ENCODE measurements at places on chromosomes 11 and 22.

DNA sequence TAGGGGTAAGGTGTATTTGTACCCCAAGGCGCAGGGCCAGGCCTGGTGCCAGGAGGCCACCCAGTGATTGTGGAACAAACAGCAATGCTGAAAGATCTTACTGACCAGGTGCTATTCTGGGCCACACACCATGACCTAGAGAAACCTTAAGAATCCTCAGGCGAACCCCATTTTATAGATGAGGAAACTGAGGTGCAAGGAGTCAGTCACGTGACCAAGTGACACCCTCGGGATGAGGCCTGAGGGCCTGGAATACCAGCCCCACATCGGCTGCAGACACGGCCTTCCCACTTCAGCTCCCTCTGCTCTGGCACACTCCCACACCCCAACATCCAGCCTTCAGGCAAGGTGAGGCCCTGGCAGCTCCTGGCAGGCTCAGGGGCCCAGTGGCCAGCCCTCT lies 13.1 kb downstream of the CABP7 start:
- DNase-seq: no peak

DNA sequence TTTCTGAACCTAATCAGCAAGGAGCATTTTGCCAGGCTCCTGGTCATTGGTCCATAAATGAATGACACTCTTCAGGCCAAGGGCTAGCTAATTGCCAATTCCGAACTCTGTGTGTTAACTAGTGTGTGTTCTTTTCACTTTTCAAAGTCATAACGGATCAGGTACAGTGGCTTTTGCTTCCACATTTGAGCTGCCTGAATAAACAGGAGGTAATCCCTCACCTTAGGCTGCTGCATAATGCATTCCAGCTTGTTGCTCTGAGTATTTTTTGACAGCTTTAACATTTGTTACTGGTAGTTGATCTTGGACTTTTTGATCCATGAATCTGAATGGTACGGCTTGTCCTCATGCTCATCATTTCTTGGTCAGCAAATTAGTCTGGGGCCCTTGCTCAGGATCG lies 485.1 kb downstream of the CNTN5 start:
- DNase-seq: no peak

DNA sequence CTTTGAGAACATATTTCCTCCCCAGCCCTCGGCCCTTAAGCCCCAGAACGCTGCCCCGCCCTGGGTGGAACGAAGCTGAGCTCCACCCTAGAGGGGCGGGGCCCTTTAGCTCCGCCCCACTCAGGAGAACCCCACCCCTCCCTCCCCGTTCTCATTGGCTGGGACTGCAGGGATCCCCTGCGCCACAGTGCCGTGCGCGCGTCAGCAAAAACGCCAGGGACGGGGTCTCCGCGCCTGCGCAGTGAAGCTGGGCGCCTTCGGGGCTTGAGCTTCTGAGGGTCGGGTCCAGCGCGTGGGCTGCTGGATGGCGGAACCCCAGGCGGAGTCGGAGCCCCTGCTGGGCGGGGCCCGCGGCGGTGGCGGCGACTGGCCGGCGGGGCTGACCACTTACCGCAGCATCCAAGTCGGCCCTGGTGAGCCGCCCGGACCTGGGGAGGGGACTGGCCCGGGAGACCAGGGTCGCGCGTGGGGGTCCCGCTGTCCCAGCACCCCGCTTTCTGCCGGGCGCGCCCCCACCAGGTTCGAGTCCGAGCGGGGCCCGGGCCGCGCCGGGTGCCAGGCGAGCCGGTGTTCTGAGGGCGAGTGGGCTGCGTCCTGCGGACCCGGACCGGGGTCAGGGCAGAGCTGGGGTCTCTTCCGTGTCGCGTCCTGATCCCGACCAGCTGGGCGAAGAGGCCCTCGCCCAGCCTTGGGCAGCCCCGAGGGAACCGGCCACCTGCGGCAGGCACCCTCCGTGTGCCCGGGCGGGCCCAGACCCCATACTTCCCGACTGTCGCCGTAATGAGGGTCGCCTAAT lies at the start of gene TPCN2:
Gene TPCN2 (plus strand): TSS at position 239 of the 796 bp plus-strand sequence. CDS start 66 bp downstream, at position 305.
- DNase-seq: peak; percentile 89

GRCh38 chr22:29784451-29785361 lies 17.5 kb downstream of the UQCR10 start:
- DNase-seq: peak; percentile 53

- no peak for DNase-seq
Measured at GRCh38 chr11:58998480-58999290, 59.4 kb downstream of the GLYATL1 start.

GRCh38 chr11:8156877-8157276 lies 11.9 kb downstream of the RIC3 start:
- DNase-seq: no peak

DNA sequence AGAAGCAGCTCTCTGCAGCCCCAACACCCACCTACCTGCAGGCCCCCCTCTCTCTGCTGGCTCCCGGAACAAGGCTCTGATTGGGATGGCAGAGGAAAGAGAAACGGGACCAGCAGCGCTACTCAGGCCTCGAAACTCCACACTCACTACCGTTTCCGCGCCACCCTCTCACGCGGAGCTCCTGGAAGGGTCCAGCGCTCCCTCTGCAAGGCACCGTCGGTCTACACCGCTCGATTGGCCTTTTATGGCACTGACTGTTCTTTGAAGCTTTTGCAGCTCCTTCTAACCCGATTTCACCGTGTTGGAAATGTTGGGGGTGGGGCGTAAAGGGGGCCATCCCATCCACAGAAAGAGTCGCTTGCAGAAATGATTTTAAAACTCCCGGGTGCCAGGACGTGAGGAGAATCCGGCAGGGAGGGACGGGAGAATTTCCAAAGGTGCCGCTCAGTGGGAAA lies 323 bp upstream of the PANX1 start:
- DNase-seq: no peak

- DNase-seq: no peak
Measured at GRCh38 chr22:44317123-44317444, 4.3 kb upstream of the SHISAL1 start.

DNA sequence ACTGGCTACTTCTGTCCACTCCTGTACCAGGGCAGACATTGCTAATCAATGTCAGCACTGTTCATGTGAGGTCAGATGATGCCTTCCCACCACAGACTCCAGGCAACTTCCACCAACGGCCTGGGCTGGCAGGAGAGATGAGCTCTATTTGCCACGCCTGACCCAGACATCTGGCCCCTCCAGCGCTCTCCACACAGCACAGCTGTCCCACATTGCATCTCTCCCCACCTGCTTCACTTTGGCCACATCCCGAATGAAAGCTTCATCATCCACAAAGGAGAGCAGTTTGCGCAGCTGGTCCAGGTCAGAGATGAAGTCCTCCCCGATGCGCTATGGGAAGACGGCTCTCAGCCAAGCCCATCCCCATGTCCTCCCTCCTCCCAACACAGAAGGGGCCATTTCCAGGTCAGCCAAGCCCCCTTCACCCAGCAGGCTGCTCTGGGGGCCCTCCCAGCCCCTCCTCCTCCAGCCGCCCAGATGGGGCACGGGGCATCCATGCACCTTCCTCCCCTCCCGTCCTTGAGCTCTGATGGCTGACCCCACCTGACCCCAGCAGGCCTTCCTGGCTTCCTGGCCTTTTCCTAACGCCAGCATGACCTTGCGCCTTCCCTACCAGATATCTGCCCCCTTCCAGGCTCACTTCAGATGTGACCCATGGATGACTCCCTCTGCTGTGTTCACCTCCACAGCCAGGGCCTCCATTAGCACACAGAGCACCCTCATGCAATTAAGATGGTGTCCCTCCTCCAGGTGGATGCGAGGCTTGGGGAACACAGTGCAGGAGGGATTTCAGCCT lies 7.4 kb downstream of the PYGM start:
- DNase-seq: no peak

- no peak for DNase-seq
Measured at GRCh38 chr11:103542851-103543250, 433.6 kb downstream of the DYNC2H1 start.

- DNase-seq: no peak
Measured at GRCh38 chr11:68392822-68393221, 67.7 kb upstream of the PPP6R3 start.

DNA sequence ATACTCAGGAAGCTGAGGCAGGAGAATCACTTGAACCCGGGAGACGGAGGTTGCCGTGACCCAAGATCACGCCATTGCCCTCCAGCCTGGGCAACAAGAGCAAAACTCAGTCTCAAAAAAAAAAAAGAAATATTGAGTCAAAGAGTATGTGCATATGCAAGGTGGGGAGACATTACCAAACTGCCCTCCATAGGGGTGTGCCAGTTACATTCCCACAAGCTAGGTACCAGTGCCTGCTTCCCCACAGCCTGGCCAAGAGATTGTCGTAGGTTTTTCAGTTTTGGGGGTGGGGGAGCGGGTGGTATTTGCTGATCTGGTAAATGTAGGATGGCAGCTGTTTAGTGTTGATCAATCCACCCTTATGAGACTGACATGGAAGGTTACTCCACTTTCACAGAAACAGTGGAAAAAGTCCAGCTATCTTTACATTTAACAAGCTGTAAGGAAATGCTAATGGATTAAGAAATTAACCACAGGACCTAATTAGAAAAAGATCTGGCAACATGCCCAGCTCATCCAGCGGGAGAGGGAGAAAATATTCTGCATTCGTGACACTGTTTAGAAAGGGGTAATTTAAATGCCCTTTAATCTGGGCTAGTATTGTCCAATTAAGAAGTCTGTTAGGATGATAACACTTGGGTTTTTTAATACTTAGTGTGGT lies 89.4 kb downstream of the PACS1 start:
- no peak for DNase-seq

GRCh38 chr11:65958291-65958690 lies 3.2 kb upstream of the SART1 start:
- DNase-seq: no peak

- peak; percentile 11 for DNase-seq
Measured at GRCh38 chr11:35619855-35620640, 1.8 kb downstream of the FJX1 start.

- no peak for DNase-seq
Measured at GRCh38 chr11:79074547-79074946, 366.3 kb downstream of the TENM4 start.

DNA sequence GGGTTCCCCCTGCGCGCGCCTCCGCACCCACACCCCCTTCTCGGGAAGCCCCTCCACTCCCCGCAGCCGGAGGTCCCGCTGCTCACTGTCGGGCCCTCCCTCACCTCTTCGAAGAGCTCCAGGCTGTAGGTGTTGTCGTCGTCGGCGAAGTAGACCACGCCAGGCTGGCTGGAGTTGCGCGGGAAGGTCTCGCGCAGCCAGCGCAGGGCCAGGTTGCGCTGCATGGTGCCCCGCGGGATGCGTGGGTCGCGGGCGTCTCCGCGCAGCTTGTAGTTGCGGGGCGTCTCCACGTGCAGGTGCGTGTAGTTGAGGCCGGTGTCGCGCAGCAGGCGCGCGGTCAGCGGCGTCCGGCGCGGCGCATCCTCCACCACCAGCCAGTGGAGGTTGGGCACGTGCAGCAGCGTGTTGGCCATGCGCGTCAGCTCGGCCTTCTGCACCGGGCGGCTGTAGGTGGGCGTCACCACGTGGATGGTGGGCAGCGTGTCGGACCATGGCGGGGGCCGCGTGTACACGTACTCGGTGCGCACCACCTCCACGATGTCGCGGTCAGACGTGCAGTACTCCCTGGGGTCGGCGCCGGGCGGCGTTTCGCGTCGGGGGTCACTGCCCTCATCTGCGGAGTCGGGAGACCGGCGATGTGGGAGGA lies 28.3 kb downstream of the B3GAT1 start:
- DNase-seq: no peak

- DNase-seq: no peak
Measured at GRCh38 chr11:96744697-96745096, 354.9 kb downstream of the JRKL start.

GRCh38 chr11:10573556-10573955 lies 5.1 kb upstream of the LYVE1 start:
- no peak for DNase-seq

DNA sequence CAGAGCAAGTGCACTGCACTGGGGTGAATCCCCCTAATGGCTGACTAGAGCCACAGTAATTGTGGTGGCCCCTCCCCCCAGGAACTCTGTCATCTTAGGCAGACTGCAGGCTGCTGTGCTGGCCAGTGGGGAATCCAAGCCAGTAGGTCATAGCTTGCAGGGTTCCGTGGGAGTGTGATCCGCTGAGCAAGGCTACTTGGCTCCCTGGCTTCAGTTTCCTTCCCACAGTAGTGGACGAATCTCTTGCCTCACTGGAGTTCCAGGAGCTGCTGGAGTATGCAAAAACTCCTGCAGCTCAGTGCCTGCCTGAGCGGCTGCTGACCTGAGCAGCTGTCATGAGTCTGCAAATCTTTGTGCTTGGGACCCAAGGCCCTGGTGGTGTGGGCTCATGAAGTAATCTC lies 13.2 kb downstream of the OOSP3 start:
- DNase-seq: no peak

GRCh38 chr11:78957476-78958245 lies 383.0 kb upstream of the NARS2 start:
- DNase-seq: no peak

DNA sequence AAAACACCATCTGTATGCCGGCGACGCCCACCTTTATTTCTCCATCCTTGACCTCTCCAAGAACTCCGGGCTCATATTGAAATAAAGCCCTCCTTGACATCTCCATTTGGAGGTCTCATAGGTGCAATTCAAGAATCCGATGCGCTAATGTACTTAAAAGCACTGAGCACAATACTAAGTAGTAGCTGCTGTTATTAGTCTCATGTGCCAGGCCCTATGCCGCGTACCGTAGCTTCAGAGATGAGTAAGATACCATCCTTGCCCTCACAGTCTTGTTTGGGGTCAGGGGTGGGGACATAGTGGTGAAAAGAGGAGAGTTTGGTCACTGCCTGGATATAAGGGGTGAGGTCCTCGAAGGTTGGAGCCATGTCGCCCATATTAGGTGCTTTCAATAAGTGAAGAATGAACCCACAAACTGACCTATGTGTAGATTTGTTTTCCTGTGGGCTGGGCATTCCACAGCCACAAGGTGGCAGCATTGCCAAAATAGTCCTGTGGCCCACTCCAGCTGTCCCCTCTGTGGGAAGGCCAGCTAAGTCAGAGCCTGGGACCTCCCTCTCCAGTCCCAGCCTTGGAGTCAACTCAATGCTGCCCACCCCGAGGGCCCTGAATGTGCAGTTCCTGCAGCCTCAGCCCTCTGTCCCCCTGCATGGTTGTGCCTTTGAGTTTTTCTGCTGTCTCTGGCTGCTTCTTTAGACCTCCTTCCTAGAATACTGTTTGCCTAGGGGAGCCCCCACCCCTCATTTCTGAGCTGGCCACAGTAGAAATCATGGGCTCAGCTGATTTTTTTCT lies 6.5 kb downstream of the DCPS start:
- no peak for DNase-seq

- DNase-seq: no peak
Measured at GRCh38 chr22:43855431-43855830, 6.9 kb downstream of the SULT4A1 start.

GRCh38 chr11:80727315-80727714 lies 1286.5 kb upstream of the TENM4 start:
- DNase-seq: no peak

DNA sequence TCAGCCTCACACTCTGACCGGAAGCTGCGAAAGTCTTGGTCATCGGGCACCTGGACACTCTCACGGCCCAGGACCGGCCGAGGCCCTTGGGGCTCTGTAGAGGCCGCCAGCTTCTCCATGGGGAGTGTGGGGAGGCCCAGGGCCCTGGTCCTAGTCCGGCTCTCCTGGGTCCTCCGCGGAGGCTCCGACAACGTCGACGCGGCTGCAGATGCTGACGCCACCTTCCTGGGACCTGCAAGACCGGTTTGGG lies 12.9 kb downstream of the STARD10 start:
- DNase-seq: no peak

GRCh38 chr11:104130161-104130560 lies 33.8 kb downstream of the PDGFD start:
- DNase-seq: no peak

Measured in nucleus accumbens (tissue), 56 donors.